ENCODE measurements at places on chromosomes 6 and 20.

GRCh38 chr20:53608456-53609452 is 15.1 kb upstream of the ZNF217 start:
- no peak for DNase-seq

DNA sequence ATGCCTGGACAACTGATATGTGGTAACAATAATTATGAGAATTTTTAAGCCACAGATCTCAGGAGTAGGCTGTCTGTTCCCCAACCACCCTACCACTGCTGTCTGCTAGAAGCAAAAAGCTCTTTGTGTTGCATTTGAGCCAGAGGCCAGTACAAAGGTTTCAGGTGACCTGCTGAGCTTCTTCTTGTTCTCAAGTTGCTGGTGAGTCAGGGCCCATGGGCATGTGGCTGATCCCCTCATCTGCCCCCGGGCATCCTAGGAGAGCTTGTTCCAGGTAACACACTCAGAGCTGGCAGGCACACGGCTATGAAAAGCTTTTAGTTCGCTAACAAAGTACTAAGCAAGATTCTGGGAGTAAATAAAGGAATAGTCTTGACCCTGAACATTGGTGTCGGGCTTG is 285.3 kb downstream of the CDC5L start:
- DNase-seq = no peak

GRCh38 chr20:37352608-37352980 is 6.7 kb downstream of the SRC start:
- DNase-seq = no peak

- no peak for DNase-seq
These were observed 174.6 kb downstream of the TRDN start for GRCh38 chr6:123462152-123462551.

DNA sequence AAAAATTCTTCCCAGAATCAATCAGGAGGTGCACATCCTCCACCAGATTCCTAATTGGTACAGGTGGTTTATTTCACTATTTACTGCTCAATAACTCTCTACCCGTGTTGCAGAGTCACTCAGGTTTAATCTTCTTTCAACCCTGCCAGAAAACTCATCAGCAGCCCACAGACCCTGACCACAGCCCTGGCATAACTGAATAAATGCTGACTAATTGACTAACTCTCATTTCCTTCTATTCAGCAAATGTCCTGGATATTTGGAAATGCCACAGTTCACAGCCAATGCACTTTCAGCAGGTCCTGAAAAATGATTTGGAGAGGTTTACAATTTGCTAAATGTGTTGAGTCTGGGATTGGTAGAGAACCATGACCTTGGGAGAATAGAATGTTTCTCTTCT is 62.3 kb downstream of the TRMT6 start:
- no peak for DNase-seq

- no peak for DNase-seq
These were observed 20.4 kb downstream of the MAFB start for GRCh38 chr20:40668449-40669228.

DNA sequence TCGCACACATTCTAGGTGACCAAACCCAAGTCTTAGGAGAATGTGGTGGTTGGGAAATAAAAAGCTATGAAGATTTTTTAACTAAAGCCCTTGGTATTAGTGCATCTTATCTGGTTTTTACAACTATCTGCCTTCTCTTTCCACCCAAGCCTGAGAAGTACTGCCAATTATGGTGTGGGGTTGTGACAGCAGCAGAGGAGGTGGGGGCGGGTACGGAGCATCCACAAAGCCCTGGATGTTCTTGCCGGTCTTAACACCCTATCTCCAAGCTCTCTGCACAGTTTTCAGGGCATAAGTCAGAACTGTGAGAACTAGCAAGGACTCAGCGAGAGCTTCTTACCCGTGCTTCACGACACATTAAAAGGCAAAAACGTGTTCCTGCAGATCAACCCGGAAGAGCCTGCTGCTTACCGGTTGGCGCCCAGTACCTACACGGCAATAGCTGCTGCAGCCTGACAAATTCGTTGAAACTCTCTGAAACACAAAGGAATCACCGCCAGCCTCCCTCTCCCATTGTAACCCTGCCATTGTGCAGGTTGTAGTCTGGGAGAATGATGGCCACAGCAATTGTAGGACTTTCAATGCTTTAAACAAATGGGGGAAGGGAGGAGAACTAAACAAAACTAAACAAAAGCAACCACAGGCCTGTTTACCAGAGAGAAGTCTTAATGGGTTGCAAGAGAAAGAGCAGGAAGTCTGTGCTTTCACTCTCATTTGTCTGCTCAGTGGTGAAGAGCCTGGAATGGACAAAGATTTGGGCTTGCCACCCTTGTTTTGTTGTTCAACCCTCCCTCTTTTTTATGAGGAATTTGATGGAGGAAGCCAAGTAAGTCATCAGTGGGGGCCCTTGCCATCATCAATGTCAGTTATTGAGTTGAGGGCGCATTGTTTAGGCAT is 461.0 kb upstream of the JARID2 start:
- DNase-seq = no peak

GRCh38 chr6:89050155-89050554 is 30.4 kb upstream of the PNRC1 start:
- no peak for DNase-seq

- DNase-seq = no peak
These were observed 14.7 kb upstream of the TAF4 start for GRCh38 chr20:62080249-62080990.

DNA sequence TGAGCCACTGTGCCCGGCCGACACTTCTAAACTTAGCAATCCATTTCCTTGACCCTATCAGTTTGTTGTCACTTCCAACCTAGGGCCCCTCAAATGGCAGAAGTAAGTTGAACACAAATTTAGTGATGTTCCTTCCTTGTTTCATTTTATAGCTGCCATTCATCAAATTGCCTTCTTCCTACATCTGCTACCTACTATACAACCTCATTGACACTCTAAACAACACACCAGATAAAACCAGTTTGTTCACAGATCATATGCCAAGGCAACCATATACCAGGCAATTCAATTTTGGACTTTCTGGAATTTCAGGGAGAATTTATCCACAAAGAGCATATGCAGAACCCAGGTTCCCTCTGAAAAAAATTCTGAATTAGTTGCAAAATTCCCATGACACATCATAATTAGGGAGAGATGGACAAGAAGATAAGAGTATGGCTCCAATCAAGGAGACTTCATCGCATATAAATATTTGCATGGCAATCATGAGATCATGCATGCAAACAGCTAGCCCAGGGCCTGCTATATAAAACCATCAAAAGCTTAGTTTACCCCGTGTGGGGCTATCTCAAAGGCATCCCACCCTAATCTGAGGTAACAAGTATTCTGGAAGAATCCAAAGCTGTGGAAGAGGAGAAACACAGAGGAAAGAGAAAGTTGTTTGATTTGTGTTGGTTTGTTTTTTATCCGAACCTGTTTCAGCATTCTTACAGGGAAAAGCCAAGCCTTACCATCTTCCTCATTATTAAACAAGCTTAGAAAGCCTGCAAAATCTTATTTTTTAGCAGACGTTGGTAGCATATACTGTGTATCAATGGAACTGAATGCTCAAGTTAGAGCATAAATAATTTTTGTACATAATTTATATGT is 132.8 kb upstream of the TNFAIP3 start:
- no peak for DNase-seq

DNA sequence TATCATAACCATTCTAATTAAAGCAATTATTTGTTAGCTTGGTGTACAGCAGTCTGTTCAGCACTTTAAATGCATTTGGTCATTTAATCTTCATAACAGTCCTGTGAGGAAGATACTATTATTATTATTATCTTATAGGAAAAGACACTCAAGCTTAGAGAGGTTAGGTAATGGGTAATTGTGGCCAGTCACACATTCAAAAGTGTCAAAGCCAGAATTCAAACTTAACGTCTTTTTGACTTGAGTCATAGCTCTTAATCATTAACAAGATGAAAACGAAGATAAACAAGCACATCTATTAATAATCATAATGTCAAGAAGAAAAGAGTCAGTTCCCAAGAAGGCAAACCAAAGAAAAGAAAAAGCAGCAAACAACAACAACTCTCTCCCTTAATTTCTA is 251.0 kb downstream of the SYNE1 start:
- DNase-seq = no peak

- peak; percentile 12 for DNase-seq
These were observed 93.3 kb upstream of the MARCKS start for GRCh38 chr6:113763876-113764275.

DNA sequence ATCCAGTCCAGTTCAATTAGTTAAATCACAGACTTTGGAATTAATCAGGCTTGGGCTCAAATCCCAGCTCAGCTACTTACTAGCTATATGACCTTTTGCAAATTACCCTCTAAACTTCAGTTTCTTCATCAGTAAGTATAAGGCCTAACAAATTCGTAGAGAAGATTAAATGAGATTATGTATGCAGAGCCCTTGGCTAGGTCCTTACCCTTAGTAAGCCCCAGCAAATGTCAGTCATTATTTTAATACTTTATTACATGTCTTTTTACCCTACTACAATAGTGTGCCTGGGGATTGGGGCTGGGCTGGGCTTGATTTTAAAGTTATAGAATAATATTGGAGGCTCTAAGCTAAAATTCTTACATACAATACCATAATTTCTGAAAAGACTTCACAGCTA is 326.1 kb upstream of the PREP start:
- no peak for DNase-seq

- no peak for DNase-seq
These were observed 280.4 kb downstream of the PACRG start for GRCh38 chr6:163008186-163008585.

DNA sequence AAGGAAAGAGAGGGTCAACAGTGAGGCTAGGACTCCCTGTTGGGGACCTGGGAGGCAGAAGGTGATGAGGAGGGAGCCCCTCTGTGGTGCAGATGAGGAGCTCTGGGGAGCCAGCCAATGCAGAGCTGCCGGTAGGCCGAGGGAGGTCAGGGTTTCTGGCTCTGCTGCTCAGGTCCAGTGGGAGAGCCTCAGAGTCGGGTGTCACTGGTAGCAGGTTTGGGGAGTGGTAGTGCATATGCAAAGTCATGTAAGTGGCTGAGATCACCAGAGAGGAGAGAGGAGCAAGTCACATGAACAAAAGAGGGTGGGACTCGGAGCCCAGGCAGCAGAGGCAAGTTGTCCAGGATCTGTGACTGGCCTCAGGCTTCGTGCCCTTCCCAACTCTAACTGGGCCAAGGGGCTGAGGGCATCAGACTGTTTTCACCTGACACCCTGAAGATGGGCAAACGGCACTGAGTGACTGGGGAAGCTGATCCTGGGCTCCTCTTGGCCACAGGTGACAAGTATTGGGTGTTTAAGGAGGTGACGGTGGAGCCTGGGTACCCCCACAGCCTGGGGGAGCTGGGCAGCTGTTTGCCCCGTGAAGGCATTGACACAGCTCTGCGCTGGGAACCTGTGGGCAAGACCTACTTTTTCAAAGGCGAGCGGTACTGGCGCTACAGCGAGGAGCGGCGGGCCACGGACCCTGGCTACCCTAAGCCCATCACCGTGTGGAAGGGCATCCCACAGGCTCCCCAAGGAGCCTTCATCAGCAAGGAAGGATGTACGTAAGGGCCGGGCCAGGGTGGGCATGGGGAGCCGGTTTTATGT is 6.6 kb downstream of the MMP24OS start:
- DNase-seq = no peak

GRCh38 chr20:25081730-25082497 is at the start of gene VSX1:
VSX1 (minus strand) TSS chr20:25082141; CDS start chr20:25082096, 45 bp downstream.
- DNase-seq = no peak

GRCh38 chr6:221531-222349 is 70.5 kb upstream of the DUSP22 start:
- no peak for DNase-seq

- no peak for DNase-seq
These were observed 23.3 kb downstream of the SYNDIG1 start for GRCh38 chr20:24492698-24493097.

GRCh38 chr20:59170406-59171349 is 7.1 kb downstream of the ZNF831 start:
- no peak for DNase-seq

GRCh38 chr6:158536891-158537798 is 22.7 kb upstream of the TMEM181 start:
- DNase-seq = no peak

GRCh38 chr6:25958700-25959162 is 3.9 kb upstream of the TRIM38 start:
- no peak for DNase-seq

DNA sequence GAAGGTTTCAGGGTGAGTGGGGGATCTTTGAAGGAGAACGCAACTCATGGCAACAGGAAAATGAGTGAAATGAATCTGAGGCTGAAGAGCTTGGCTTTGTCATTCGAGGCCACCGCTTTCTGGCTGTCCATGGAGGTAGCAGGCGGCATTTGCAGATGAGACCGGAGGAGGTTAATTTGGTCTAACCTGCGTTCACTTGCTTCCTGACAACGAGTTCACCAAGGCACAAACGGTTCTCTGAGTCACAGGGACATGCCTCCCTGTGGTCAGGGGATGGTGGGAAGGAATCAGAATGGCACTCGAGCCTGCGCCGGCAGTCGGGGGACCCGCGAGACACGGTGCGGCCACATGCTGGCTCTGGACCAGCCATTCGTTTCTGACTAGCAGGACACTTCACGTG is 75.0 kb downstream of the IRF4 start:
- DNase-seq = no peak

DNA sequence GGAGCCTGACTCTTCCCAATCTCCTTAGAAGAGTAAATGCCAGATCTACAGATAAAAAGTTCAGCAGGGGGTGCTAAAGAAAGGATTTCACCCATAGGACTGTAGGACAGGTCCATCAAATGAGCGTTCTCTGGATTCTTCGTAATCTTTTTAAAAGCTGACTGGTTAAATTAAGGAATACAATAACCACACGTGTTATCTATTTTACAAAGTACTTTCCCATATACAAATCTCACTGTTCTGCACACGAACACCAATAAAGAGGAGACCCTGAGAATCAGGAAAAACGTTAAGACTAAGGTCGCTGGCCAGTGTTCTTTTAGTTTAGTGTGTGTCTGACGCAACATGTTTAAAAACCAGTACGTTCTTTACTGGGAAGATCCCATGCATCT is 542 bp downstream of the TUBE1 start:
- DNase-seq = peak; percentile 26

- no peak for DNase-seq
These were observed 12.5 kb downstream of the VSTM2L start for GRCh38 chr20:37915434-37915787.

GRCh38 chr20:62201173-62202082 is 18.6 kb downstream of the MTG2 start:
- no peak for DNase-seq

- no peak for DNase-seq
These were observed 44.6 kb upstream of the SLC23A2 start for GRCh38 chr20:5045906-5046305.

Data from BJ (cell line).